ENCODE measurements at places on chromosomes 5 and 9.
A peak's percentile ranks its signal among the peaks of the same experiment; 100 is the strongest.

GRCh38 chr5:1516615-1517601 is 6.9 kb downstream of the LPCAT1 start:
- H3K4me3 ChIP-seq = peak overlapping the region; percentile 59
- no peak for DNase-seq
- H3K27ac ChIP-seq = peak overlapping the region; percentile 94
- H3K27me3 ChIP-seq = no peaks in the 10 kb centered on the region

- no peaks in the 10 kb centered on the region for H3K36me3 ChIP-seq
- H3K4me3 ChIP-seq = no peak overlapping the region
- DNase-seq = no peak
These were observed 427.9 kb upstream of the CLINT1 start for GRCh38 chr5:158286827-158287226.

- H3K4me3 ChIP-seq = no peak overlapping the region
- no peak for DNase-seq
- H3K27me3 ChIP-seq = no peaks in the 10 kb centered on the region
- H3K36me3 ChIP-seq = no peaks in the 10 kb centered on the region
- no peak overlapping the region for H3K27ac ChIP-seq
These were observed 85.2 kb upstream of the ADAMTS2 start for GRCh38 chr5:179430193-179431175.

GRCh38 chr9:69376651-69377050 is 51.6 kb downstream of the ENTREP1 start:
- H3K36me3 ChIP-seq = no peaks in the 10 kb centered on the region
- no peak overlapping the region for H3K4me3 ChIP-seq
- H3K27me3 ChIP-seq = no peaks in the 10 kb centered on the region
- no peak for DNase-seq
- no peak overlapping the region for H3K27ac ChIP-seq

DNA sequence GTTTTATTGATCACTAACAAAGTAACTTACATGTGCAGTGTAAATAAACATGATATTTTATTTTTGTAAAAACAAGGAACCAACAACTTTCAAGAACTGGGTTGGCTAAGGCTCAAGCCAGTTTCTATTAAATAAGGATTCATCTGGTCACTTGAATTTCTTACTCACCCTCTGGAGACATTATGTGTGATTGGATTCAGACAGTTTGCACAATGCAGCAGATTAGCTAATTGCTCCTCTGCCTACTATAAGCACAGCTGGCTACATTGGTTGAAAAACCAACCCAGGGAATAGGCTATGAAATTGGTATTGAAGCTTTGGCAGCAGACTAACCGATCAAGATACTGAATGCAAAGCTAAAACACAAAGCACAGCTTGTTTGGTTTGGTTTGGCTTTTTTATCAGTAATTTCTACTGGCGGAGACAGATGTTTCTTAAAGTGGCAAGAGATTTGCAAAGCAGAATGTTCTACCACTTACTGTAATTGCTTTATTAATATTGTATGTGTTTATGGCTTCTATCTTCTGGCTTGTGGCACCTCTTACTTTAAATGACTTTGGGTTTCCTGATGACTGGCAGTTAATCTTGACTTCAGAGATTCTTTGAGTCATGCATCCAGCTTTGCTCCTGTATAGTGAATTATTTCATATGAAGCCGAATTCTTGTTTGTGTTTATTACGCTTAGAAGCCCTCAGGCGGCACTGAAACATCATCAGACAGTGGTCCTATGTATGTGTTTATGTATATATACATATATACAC is 231.5 kb downstream of the MPDZ start:
- no peak for DNase-seq
- no peaks in the 10 kb centered on the region for H3K4me1 ChIP-seq
- no peaks in the 10 kb centered on the region for H3K27me3 ChIP-seq
- no peak overlapping the region for H3K27ac ChIP-seq
- H3K36me3 ChIP-seq = peaks cover 2% of the 10 kb centered on the region

GRCh38 chr5:173616577-173617118 is at the start of gene BOD1:
Gene BOD1, minus strand, starts transcription at chr5:173616650. Its CDS starts 214 bp downstream, at chr5:173616436.
- peak within 1 kb of the TSS; percentile 97 for H3K4me3 ChIP-seq
- H3K4me1 ChIP-seq = peaks cover 46% of the 10 kb centered on the region
- DNase-seq = peak; percentile 90
- no peaks in the 10 kb centered on the region for H3K27me3 ChIP-seq
- H3K27ac ChIP-seq = peak within 1 kb of the TSS; percentile 96

DNA sequence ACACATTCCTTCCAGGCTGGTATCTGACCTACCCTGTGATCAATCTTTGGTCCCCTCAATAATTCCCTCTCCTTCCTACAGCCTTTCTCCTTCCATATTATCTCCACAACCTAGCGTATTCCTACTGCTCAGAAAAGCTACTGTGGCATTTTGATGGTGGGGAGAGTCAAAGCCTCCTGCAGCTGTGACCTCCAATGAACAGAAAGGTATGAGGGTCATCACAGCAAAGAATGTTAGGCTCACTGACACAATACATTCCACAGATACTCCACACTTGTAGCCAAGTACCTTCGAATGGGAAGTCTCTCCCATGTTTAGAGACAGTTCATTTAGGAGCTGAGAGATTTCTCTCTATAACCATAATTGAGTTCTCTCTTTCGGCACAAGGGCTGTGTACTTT is 5.9 kb downstream of the FBN2 start:
- no peak overlapping the region for H3K4me3 ChIP-seq
- H3K27me3 ChIP-seq = peaks cover 8% of the 10 kb centered on the region
- DNase-seq = no peak
- peaks cover 11% of the 10 kb centered on the region for H3K36me3 ChIP-seq

DNA sequence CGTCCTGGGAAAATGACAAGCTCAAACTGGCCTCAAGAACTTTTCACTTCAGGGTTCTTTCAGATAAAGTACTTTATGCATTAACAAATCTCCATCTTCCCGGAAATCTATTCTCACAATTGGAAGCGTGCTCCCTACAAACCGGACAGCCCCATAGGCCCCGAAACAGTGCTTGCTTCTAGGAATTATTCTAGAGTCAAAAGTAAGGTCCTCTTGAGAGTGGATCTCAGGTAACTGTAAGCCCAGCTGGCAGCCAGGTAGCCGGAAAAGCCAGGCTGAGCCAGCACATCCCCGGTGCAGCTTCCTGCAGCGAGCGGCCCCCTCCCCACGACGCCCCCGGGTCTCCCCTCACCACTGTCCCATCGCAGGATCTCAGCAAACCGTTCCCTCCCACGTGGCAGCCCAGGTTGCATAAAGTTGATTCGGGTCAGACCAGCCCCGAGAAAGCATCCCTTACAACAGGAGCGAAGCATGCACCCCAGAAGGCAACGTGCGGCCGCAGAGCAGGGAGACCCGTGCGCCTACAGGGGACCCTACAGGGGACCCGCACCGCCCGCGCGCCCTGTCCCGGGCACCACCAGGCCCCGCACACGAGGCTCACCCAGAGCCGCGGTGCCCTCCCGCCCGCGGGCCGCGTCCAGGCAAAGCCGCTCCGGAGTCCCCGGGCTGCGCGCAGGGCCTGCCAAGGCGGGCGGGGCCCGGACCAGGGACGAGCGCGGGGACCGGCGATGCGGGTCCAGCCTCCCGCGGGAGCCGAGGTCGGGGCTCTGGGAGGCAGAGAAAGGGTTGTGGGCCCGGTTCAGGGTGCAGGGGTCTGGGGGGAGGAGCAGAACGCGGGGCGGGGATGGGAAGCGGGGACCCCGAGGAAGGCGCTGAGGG is 920 bp downstream of the LPCAT1 start:
- H3K27me3 ChIP-seq = no peaks in the 10 kb centered on the region
- no peak overlapping the region for H3K27ac ChIP-seq
- H3K36me3 ChIP-seq = no peaks in the 10 kb centered on the region
- peak overlapping the region; percentile 93 for H3K4me3 ChIP-seq

GRCh38 chr9:27622693-27623340 is 49.5 kb upstream of the C9orf72 start:
- peaks cover 25% of the 10 kb centered on the region for H3K4me1 ChIP-seq
- no peak for DNase-seq
- H3K36me3 ChIP-seq = no peaks in the 10 kb centered on the region
- H3K27me3 ChIP-seq = no peaks in the 10 kb centered on the region

DNA sequence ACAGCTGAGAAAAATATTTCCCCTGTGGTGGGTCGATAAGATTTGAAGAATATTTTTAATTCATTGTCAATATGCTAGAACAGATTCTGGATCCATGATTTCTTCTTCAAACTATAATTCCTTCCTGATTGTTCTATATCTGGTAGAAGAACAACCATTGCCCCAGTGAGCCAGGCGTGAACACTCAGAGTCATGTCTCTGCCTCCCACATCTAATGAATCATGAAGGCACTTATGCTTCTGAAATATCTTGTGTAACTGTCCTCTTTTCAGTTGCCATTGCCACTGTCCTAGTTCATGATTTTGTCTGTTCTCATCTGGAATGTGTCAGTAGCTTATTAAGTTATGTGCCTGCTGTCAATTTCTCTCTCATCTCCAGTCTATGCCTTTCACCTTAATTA is 40.0 kb downstream of the GABRG2 start:
- no peaks in the 10 kb centered on the region for H3K27me3 ChIP-seq
- DNase-seq = no peak
- no peak overlapping the region for H3K27ac ChIP-seq

DNA sequence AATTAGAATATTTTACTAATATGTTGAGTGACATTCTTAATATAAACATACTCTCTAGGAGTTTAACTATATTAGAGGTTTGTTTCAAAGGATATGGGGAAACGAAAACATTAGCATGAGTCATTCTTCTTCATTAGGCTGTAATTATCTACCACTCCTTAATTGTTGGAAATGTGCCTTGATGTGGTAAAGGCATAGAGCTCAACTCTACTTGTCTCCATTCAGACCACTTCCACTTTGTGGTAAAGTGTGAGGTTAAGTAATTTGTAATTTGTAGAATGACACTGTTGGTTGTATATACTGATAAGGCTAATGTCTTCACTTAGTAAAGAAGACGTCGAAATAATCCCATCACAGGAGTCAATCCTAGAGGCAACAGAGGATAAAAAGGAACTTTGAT is 58.1 kb downstream of the HAPLN1 start:
- peaks cover 3% of the 10 kb centered on the region for H3K4me1 ChIP-seq
- H3K36me3 ChIP-seq = no peaks in the 10 kb centered on the region
- DNase-seq = no peak
- H3K4me3 ChIP-seq = no peak overlapping the region

DNA sequence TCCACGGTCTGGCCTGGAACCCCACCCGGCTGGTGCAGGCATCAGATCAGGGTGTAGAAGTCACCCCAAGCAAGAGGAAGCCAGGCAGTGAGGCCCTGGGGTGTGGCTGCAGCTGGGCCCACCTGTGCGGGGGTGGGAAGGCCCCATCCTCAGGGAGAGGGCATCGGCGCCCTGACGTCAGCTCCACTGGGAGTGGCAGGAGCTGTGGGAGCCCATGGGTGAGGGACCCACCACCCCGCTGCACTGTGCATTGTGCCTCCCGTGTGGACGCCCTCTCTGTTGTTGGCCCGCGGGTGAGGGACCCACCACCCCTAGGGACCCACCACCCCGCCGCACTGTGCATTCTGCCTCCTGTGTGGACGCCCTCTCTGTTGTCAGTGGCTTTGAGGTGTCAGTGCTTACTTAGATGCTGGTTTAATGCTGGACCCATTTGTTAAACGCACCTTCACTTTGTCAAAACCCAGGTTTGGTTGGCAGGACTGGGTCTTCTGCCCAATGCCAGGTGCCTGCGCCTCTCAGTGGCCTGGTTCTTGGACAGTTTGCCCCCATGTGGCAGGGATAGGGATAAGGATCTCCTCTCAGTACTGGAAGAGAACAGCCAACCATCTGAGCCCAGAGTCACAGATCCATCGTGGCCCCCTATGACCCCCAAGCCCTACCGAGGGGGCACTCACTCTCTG is 6.9 kb upstream of the EXOC3 start:
- no peaks in the 10 kb centered on the region for H3K27me3 ChIP-seq
- DNase-seq = no peak
- peaks cover 9% of the 10 kb centered on the region for H3K4me1 ChIP-seq
- no peak overlapping the region for H3K27ac ChIP-seq

- H3K36me3 ChIP-seq = no peaks in the 10 kb centered on the region
- peaks cover 6% of the 10 kb centered on the region for H3K4me1 ChIP-seq
- H3K27ac ChIP-seq = no peak overlapping the region
- no peak for DNase-seq
These were observed 76.3 kb upstream of the PCSK1 start for GRCh38 chr5:96509316-96509715.

- H3K27ac ChIP-seq = no peak overlapping the region
- DNase-seq = no peak
- peaks cover 3% of the 10 kb centered on the region for H3K36me3 ChIP-seq
These were observed 48.1 kb downstream of the G3BP1 start for GRCh38 chr5:151819830-151820229.

DNA sequence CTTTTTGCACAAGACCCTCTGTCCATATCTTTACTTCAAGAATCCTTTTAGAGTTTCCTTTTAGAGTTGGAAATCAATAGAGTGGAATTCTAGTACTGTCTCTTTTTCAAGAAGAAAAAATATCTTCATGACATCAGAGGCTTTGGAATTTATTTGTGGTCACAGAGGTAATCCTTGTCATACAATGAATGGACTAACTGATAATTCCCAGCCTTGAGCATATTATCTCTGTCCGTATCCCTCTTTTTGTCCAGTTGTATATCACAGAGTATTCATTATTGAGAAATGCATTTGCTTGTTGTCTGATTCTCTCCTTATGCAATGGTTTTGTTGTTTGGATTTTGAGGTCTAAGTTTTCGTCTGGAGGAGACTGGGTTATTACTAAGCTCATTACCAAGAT is 82.0 kb upstream of the HAPLN1 start:
- no peaks in the 10 kb centered on the region for H3K27me3 ChIP-seq
- H3K36me3 ChIP-seq = no peaks in the 10 kb centered on the region
- peaks cover 18% of the 10 kb centered on the region for H3K4me1 ChIP-seq
- no peak for DNase-seq
- H3K4me3 ChIP-seq = no peak overlapping the region

DNA sequence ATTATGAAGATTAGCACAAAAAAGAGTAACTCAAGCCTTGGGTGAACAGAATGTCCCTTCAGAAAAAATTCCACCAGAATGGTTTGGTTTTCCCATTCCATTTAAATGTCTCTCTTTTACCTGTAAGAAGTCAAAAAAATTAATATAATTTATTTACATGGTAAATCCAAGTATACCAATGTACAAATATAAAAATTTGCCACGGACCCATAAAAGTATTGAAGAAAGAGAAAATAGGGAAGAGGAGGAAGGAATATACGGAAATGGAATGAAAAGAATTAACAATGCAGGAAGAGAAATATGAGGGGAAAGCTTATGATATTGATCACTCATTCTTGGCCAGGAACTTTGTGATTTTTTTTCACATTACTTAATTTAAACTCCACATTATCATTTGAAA is at the start of gene OR13C9:
Gene OR13C9, minus strand, starts transcription at position 101 of the 400 bp plus-strand sequence. Its CDS starts 0 bp downstream, at position 101.
- H3K4me1 ChIP-seq = no peaks in the 10 kb centered on the region
- H3K36me3 ChIP-seq = no peaks in the 10 kb centered on the region
- no peak within 1 kb of the TSS for H3K27ac ChIP-seq
- no peak for DNase-seq
- H3K4me3 ChIP-seq = no peak within 1 kb of the TSS

DNA sequence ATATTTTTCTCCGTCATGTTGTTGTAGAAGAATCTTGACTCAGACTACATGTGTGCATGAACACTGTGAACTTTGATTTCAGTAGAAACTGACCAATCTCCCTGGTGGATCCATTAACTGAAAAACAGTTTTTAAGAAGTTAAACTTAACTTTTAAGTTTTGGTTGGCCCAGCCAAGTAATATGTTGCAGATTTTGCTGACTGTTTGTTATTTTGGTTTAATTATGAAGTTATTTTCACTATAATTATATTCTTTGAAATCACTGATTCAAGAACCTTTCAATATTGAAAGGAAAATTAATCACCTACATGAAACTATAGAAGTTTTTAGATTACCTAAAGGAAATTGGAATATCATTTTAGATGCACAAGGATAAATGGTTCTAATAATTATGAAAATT is 373.6 kb upstream of the COX7C start:
- no peaks in the 10 kb centered on the region for H3K36me3 ChIP-seq
- no peaks in the 10 kb centered on the region for H3K4me1 ChIP-seq
- no peak overlapping the region for H3K4me3 ChIP-seq
- no peaks in the 10 kb centered on the region for H3K27me3 ChIP-seq
